Calu3 (cell line): ENCODE measurements at places on chromosomes 2 and 18. TPM values are rescaled to one million over a fixed set of nuclear protein-coding genes. Genes with fewer than 3 reads are reported as not detected.

DNA sequence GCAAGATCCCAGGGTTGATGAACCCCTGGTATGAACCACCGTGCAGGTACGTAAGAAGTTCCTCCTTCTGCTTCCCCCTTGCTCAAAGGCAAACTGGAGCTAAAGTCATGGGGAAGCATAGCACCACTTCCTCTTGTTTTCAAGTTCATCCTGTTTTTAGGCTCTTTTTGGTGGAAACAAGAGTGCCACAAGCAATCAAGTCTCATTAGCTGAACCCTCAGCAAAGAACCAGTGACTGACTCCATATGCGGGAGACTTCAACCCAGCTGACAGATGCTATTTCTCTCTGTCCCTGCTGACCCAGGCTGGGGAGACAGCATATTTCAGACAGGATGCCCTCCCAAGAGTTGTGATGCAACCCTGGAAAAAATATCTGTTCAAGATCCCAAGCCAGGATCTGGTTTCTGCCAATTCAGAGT lies 47.7 kb downstream of the BCL2 start:
- no peak for DNase-seq

DNA sequence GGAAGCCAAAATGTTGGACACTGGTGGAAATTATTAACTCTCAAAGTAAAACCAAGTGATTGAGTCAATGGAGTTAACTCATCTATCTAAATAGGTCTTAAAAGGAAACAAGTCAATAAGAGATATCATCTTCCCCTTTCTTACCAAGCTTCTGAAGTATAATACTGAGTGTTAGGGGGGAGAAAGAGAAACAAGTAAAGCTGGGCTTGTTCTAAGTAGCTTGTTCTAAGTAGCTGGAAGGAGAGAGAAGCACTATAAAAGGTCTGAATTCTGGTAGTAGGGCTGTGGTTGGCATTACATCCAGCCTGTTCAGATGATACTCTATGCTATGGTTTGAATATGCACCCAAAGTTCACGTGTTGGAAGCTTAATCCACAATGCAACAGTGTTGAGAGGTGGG lies 26.8 kb downstream of the YES1 start:
- DNase-seq = no peak

- no peak for DNase-seq
Measured at GRCh38 chr18:48922801-48923730, 27.7 kb downstream of the SMAD7 start.

DNA sequence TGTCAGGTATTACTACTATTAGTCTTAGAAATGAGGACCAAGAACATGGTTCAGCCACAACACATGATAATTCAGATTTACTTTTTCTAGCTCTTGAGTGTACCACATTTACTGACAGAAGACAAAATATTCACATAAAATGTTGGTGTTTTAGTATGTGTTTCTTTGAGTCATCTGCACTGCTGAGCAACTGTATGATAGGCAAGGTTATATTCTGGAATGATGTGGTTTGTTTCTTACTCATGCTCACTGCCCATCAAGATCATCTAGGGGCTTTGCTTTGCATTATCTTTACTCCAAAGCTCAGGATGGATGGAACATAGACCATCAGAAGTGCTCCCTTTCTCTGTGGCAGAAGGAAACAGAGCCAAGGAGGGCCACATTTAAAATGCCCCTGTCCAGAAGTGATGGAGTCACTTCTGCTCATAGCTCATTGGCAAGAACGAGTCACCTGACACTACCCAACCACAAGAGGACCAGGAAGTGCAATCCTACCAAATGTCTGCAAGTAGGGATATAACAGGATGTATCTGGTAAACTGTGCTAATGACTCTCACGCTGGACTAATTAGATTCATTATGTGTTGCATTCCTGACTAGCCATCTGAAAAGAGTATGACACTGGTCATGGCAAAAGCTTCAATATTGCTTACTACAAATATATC lies 81.5 kb downstream of the DIS3L2 start:
- no peak for DNase-seq

DNA sequence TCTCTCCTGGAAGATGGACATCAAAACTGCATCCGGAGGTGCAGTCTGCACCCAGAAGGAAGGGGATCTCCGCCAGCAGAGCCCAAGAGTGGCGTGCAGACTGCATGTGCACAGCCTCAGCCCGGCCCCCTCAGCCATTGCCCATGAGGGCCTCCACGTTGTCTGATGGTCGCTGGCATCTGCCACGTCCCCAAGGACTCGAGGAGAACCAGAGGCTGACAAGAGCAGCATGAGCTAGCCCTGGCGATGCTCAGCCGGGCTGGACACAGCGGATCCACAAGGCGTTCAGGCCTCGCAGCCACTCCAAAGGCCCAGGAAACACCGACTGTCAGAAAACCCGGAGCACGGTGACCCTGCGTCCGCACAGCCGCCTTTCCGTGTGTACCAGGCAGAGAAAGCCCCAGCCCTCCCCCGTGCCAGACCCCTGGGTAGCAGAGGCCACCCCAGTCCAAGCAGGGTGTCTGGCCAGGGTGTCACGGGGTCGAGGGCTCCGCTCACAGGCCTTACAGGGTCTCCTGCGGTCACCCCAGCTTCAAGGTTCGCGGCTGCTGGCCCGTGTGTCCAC lies 48.3 kb downstream of the SLC66A2 start:
- no peak for DNase-seq

GRCh38 chr2:134336921-134337320 lies 83.0 kb downstream of the MGAT5 start:
- no peak for DNase-seq

Gene SERPINB11
- total RNA-seq = not detected in 2 replicates

- no peak for DNase-seq
Measured at GRCh38 chr2:79114797-79115494, 5.3 kb upstream of the REG1A start.

Gene ATP8B1
- 62.3 and 66.2 TPM in 2 replicates for total RNA-seq

- DNase-seq = no peak
Measured at GRCh38 chr2:61178603-61179545, 16.9 kb downstream of the C2orf74 start.

DNA sequence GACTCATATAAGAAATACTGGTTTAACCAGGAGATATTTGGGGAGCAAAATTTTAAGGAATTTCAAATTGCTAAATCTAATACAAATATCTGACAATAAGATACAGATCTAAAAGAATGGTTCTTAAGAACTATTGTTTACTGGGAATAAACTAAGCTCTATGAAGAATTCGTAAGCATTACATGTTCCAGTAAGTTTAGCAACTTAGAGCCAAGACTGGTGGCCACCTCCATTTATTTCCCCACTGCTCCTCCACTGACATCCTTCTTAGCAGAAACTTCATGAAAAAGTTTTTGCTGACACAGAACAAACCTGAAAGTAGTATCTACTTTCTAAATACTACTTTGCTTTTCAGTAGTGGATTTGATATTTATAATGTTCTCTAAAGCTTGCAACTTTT lies 83.0 kb downstream of the ACSL3 start:
- DNase-seq = no peak

DNA sequence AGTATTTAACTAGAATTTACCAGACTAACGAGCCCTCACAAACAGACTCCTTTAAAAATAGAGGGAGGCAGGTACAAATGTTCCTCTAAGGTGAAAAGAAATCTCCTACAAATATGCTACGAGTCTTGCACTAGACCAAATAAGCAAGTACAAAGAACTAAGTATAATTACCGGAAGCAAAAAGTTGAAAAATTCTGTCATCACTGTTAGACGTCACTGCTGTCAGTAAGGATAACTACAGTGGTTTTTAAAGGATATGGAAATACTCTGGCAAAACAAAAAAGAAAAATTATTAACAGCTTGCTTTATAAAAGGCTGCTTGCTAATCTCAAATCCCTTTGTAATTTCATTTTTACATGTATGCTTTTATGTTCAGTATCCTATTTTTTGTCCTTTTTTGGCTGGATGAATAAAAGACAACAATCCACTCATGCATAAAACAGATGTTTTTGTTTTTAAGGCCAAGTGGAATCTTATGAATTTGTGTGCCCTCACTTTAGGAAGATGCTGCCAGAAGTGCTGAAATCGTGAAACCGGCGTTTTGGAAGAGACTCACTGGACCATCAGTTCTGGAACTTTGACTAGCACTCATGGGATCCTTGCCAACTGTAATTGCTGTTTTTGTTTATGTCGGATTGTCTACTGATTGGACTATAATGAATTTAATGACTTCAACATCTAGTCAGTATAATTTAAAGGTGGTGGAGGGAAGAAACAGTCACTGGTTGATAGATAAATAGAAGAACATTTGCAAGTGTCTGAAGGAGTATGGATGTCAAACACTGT lies 6.7 kb downstream of the ZNF521 start:
- no peak for DNase-seq

GRCh38 chr18:35174745-35175144 lies 66.1 kb upstream of the ZNF397 start:
- DNase-seq = no peak
